ENCODE measurements at places on chromosomes 1 and 21. TPM values are rescaled to one million over a fixed set of nuclear protein-coding genes. Genes with fewer than 3 reads are reported as not detected.

MROH9 gene
- 0.22 TPM for total RNA-seq

MAP10 gene
- total RNA-seq: 2.9 TPM

MYBPHL gene
- total RNA-seq: not detected

RGS2 gene
- total RNA-seq: 5.0 TPM

NES gene
- total RNA-seq: 0.26 TPM

SYPL2 gene
- 0.22 TPM for total RNA-seq

YOD1 gene
- total RNA-seq: 11.7 TPM

TRIM46 gene
- 3.5 TPM for total RNA-seq

LMX1A gene
- total RNA-seq: not detected

DRAXIN gene
- 0.22 TPM for total RNA-seq

PIK3CD gene
- 6.1 TPM for total RNA-seq

CTSS gene
- total RNA-seq: 12.0 TPM

PTAFR gene
- not detected for total RNA-seq

RNU1-1 gene
- total RNA-seq: under 0.01 TPM

COL9A2 gene
- 2.3 TPM for total RNA-seq

PAPPA2 gene
- total RNA-seq: 2.1 TPM

SOD1 gene
- total RNA-seq: 294 TPM

USH2A gene
- total RNA-seq: under 0.01 TPM

IL19 gene
- total RNA-seq: not detected

THAP3 gene
- total RNA-seq: 14.6 TPM

FCRL6 gene
- total RNA-seq: not detected

PTGFR gene
- 101 TPM for total RNA-seq

CHRM3 gene
- 0.13 TPM for total RNA-seq

AMY1B gene
- total RNA-seq: not detected

TGFB2 gene
- total RNA-seq: 49.2 TPM

Data from articular chondrocyte of knee joint (primary cell).